Camera-type eye (tissue), 1 donor: ENCODE measurements at places on chromosomes 7 and 10. TPM values are rescaled to one million over a fixed set of nuclear protein-coding genes. Genes with fewer than 3 reads are reported as not detected.

The CPA1 gene
- 0.66 TPM for total RNA-seq

The SEC31B gene
- 8.2 TPM for total RNA-seq

The LIPM gene
- total RNA-seq = not detected

The GPR146 gene
- total RNA-seq = 9.5 TPM

The TSPAN15 gene
- total RNA-seq = 28.1 TPM

The SPDYE6 gene
- total RNA-seq = not detected

The SPDYE16 gene
- 1.2 TPM for total RNA-seq

The KAZALD1 gene
- total RNA-seq = 24.5 TPM

The IQUB gene
- 4.2 TPM for total RNA-seq

The CLDN3 gene
- 6.0 TPM for total RNA-seq

The EN2 gene
- 0.11 TPM for total RNA-seq

The C10orf90 gene
- 1.5 TPM for total RNA-seq

The IGF2BP3 gene
- 37.9 TPM for total RNA-seq

The OR2A25 gene
- not detected for total RNA-seq

The UNCX gene
- total RNA-seq = 1.3 TPM

The HYAL4 gene
- not detected for total RNA-seq

The PSAP gene
- 674 TPM for total RNA-seq

The ZNF736 gene
- 66.8 TPM for total RNA-seq

The GBF1 gene
- total RNA-seq = 46.9 TPM

The NOBOX gene
- not detected for total RNA-seq

The PITX3 gene
- total RNA-seq = 2.1 TPM

The PCLO gene
- total RNA-seq = 34.6 TPM

The MKX gene
- 13.1 TPM for total RNA-seq

The TMEM236 gene
- 0.44 TPM for total RNA-seq

The PRSS2 gene
- not detected for total RNA-seq
